SK-N-DZ (cell line): ENCODE measurements at places on chromosomes 11 and 22.

- DNase-seq: no peak
Observed at GRCh38 chr22:43852573-43853327, 9.6 kb downstream of the SULT4A1 start.

GRCh38 chr22:38317995-38318715, 922 bp upstream of the CSNK1E start:
- peak; percentile 66 for DNase-seq

DNA sequence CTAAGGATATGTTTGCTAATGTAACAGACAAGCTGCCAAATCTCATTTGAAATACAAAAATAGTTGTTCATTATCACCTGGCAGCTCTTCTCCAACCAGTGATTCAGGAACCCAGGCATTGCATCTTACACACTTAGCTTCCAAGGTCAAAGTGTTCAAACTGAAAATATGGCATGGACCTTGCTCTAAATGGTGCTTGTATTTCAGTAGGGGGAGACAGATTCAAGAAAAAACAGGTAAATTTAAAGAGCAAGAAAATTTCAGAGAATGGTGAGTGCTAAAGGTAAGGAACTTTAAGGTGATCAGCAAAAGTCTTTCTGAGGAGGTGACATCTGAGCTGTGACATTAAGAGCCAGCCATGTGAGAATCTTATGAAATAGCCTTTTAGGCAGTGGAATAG, 82.8 kb upstream of the E2F8 start:
- DNase-seq: no peak

DNA sequence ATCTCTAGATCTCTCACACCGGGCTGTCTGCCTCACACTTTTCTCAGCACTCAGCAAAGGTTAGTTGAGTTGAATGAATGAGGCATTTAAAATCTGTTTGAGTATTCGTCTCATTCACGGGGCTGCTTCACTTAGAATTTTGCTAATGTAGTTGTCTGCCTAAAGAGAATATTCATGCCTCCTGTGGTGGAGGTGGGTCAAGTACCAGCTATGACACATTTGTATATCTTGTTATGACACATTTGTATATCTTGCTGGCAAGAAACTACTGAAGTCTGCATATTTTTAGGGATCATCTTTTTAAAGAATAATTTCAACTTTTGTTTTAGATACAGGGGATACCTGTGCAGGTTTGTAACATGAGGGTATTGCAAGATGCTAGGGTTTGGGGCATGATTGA, 43.1 kb downstream of the LDLRAD3 start:
- no peak for DNase-seq

DNA sequence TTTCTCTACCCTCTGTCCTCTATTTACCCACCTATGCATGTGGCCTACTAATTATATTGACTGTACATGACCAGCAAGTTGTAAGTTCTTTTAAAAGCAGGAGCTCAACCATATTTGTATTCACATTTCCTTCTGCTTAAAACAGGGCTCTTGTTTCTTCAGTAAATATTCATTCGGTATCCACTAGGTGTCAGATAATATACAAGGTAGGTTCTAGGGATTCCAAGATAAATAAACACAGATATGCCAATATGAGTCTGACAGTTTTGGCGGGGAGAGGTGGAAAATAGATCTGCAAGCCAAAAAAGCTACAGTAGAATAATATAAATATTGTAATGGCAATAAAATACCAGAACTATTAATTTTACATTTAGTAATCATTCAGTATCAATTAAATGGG, 15.3 kb upstream of the RAB30 start:
- no peak for DNase-seq

GRCh38 chr11:102453302-102453695, 734 bp upstream of the TMEM123 start:
- DNase-seq: no peak

DNA sequence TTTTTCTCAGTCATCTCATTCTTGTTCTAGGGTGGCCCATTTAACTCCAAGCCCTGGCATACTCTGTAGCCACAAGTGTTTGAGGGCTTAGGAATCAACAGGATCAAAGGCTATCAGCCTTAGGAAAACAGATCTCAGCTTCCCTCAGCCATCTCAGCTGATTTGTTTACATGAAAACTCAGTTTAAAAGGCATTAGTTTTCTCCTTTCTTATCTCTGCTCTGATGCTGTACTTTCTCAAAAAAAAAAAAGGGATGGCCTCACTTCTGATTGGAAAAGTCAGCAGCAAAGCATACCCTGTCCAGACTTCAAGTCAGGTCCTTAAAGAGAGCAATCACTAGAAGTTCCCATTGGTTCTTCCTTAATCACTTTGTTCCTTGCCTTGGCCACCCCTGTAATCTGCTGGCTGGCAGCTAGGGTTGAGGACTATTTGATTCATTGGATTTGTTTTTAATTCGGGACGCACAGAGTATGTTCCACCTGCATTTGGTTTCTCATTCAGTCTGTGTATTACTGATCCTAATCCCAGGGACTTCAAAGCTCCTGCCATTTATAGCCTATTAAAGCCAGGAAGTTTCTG, 102.8 kb downstream of the EXT2 start:
- DNase-seq: no peak

DNA sequence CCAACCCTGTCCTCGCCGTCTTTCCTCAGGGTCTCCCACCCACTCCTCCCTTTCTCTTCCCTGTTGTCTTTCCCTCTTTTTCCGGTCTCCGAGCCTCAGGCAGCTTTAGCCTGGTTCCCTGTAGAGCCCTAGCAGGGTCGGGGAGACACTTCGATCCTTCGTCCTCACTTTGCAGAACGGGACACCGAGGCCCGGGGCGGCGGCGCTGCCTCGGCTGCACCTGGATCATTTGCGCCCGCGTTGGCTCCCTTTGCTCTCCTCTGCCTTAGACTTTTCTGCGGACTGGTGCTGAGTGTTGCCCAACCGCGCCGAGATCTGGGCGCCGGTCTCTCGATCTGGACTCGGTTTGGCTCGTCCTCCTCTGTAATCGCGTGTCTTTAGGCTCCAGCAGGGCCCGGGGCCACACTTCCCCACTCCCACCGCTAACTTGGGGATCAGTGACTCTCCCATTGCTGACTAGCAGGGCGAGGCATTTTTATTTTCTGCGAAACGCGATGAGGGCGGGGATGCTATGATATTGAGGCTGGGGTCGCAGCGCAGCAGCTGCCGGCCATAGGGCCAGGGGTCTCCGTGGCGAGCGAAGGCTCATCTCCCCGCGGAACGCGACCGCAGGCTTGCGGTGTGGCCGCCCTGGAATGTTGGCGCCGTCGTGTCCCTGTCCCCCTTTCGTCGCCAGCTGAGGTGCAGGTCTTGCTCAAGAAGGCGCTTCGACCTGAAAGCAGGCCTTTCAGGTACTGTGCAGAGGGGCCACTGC, 1.6 kb upstream of the E2F8 start:
- DNase-seq: no peak

GRCh38 chr22:47084226-47084625, 321.8 kb downstream of the TBC1D22A start:
- DNase-seq: no peak

GRCh38 chr11:93512073-93512475, 31.1 kb downstream of the SMCO4 start:
- no peak for DNase-seq
